Activated B cell treated with CpG ODN at 0.5 μM for 24 hours (primary cell): ENCODE measurements at places on chromosomes 2 and 18.

GRCh38 chr2:181646415-181646987 is 10.4 kb downstream of the CERKL start:
- no peak for DNase-seq

DNA sequence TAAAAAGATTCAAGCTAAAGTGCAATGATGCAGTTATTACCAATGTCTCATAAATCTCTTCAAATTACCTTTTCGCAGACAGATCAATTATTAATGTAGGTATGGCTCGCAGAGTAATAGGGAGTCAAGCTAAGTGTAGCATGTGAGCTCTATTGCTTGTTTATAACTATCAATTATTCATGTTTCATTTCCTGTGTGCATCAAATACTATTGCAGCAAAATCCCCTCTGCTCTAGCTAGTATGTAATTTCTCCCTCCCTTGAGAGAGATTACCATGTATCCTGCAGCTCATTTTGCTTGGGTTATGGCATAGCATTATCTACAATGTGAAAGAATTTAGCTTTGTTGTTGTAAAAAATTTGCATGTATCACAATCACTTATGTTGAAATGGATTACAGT is 65.6 kb upstream of the SCN1A start:
- DNase-seq: no peak

GRCh38 chr18:51711298-51711889 is 513.9 kb upstream of the MEX3C start:
- no peak for DNase-seq

GRCh38 chr2:168169097-168169745 is 78.2 kb downstream of the STK39 start:
- DNase-seq: no peak

- no peak for DNase-seq
These were observed 172.7 kb upstream of the ARL4C start for GRCh38 chr2:234669621-234670020.

GRCh38 chr2:208039376-208040110 is 14.2 kb upstream of the PLEKHM3 start:
- no peak for DNase-seq

DNA sequence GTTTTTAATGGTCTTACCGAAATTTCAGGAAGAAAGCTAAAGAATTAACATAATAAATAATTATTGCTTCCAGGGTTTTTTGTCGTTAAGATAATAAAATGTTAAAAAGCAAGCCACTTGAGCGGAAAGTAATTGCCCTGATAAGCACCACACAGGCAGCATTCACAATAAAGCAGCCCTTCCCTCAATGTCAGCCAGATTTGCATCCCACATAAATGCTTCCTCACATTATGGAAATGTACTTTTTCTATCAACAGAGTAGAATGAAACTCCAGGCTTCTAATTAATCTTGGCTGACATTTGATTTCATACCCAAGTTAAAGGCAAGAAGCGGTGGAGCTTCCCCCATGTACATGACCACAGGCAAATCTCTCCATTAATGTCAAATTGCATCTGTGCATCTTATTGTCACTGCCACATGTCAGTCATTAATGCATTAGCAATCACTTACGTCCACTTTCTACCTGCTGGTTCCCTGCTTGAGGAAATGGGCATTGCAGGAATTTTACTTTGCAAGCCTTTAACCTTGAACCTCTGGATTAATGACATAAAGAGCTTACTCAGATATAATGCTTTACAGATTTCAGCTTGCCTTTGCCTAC is 26.2 kb downstream of the PTPRM start:
- DNase-seq: no peak

- no peak for DNase-seq
These were observed 182.1 kb downstream of the MGAT5 start for GRCh38 chr2:134435936-134436335.

GRCh38 chr2:230262246-230262645 is 36.7 kb downstream of the SP140 start:
- DNase-seq: no peak

DNA sequence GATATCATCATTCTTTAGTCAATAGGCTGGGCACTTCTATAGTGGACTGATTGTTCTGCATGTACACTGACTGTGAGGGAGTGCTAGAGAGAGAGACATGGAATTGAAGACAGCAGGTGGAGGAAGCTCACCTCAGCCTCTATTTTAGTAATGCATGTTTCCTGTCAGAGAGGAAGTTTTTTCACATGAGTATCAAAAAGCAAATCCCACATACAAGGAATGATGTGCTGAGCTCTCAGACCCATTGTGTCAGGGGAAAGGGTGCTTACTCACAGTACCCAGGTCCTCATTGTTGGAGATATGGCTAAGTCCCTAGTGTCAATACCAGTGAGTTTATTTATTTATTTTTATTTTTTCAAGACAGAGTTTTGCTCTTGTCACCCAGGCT is 9.9 kb upstream of the CDK15 start:
- no peak for DNase-seq

DNA sequence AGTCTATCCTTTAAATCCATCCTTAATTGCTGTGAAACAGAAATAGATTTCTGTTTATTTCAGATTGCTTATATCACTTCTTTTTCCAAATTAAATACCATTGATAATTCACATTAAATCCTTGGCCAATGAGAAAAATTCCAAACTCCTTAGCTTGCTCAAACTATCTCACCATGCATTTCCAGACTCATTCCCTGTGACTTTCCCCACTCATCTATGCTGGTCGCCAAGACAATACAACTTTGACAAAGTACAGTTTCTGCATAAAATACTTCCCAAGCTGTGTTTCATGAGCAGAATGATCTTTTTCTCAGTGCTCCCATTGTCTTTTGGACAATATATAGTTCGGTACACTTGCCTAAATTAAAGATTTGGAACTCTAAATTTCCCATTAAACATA is 575.6 kb downstream of the CPS1 start:
- DNase-seq: no peak

GRCh38 chr18:52007105-52007504 is 332.9 kb upstream of the DCC start:
- DNase-seq: no peak

DNA sequence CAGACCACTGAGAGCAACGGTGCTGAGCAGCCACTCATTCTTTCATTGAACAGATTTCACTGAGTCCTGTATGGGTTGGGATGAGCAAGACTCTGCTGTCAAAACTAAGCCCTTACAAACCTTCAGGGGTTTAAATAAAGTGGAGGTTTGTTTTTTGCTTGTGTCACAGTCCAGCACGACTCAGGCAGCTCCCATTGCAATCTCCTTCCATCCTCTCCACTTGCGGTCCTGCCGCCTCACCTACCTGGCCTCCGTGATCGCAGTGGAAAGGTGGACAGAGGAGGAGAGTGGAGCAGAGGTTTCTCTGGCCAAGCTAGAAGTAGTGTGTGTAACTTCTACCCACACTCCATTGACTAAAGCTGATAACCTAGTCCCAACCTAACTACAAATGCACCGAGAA is 332.2 kb downstream of the ZNF516 start:
- DNase-seq: no peak

DNA sequence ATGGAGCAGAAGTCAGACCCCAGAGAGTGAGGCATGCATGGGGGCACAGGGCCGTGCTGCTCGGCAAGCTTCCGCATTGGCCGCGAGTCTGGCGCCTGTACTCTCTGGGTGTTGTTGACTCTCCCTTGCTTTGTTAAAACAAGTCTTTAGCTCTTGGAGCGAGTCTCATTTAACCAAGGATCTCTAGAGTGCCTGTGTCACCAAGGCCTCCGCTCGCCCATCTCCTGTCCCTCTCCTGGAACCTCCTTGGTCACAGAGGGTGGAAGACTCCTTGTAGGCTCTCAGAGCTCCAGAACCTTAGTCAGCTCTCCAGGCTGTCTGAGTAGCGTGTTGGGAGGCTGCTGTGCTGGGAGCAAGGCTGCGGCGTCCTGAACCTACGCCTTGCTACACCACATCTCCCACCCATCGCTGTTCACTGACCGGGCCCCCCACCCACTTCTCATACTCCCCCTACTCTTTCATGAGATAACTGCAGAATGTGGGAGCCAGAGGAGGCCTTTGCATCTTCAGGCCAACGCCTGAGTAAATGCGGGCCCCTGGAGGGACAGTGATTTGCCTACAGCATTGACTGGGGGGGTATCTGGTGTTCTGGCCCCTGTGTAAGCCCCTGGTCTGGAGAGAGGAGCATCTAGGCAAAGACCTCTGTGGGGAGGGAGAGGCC is 66.1 kb downstream of the CIB4 start:
- no peak for DNase-seq

DNA sequence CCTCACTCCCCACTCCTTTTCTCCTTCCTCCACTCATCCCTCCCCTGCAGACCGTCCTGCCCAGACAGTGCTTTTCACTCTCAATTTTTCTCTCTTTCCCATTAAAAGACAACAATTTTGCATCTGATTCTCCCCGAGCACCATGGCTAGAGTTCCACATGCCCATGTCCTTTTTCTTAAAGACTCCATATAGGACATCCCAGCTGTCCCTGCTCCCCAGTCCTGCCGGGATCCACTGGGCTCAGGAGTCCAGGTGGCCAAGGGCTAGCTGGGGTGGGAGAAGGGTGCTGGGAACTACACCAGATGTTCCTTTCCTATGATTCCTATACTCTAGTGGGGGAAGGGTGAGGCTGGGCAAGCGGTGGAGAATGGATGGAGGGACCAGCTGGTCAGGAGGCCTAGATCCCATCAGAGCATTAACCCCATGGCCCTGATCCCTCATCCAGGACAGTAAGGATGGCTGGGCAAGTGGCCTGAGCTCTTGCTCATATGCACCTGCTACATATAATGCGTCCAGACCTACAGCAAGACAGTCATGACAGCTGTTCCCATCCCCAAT is 52.8 kb upstream of the RMDN2 start:
- no peak for DNase-seq

DNA sequence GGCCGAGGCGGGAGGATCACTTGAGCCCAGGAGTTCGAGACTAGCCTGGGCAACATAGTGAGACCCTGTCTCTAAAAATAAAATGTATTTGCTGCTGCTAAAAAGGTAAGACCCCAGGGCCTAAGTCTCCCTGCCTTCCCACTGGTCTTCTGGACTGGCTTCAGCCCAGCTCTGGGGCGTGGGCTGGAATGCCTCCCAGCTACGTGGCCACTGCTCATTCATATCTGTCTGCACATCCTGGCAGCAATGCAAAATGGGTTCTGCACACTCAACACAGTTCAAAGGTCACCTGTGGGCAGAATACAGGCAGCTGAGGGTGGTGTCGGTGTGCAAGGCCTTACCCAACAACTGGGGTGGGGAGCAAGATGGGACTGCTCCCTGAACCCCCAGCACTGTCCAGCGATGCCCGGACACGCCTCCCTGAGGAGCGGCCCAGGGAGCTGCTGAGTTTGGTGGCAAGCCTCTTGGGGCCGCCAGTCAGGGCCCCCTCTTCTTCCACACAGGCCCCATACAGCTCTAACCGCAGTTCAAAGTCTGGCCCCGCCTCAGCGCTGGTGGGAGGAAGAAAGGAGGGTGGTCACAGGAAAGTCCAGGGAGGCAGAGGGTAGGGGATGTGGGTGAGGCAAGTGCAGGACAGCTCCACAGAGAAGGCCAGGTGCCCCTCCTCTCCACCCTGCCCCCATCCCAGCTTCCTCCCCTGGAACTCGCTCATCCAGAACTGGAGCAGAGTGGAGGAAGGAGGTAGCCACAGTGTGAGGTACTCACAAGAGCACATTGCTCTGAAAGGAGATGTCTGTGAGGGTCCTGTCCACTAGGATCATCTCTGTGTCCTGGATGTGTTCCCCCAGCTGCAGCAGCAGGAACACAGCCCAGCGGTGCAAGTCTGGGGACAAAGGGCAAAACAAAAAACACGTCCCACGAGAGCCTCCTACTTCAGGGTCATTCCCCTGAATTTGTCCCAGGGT is 8.2 kb downstream of the WDR54 start:
- DNase-seq: no peak

- DNase-seq: no peak
These were observed 1397.6 kb upstream of the DDX18 start for GRCh38 chr2:116416731-116417377.

GRCh38 chr2:198630384-198630783 is 826.0 kb downstream of the PLCL1 start:
- DNase-seq: no peak

- no peak for DNase-seq
These were observed 199.3 kb upstream of the MYT1L start for GRCh38 chr2:2530334-2530733.

DNA sequence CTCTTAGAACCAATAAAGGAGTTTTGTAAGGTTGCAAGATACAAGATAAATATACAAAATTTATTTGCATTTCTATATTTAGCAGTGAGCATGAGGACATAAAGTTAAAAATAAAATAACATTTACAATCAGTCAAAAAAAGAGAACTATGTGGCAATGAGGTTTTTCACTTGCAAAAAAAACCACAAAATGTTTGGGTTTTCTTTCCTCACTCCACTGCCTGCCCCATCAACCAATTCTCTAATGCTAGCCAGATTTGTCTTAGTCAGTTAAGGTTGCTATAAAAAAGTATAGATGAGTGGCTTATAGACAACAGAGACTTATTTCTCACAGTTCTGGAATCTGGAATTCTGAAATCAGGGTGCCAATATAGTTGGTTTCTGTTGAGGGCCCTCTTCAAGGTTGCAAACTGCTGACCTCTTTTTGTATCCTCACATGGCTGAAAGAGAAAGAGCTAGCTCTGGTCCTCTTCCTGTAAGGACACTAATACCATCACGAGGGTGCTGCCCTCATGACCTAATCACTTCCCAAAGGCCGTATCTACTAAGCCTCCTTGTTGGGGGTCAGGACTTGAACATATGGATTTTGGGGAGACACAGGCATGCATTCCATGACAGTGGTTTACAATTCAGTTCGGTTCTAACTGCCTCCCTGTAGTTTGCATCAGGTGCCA is 566.2 kb downstream of the GALR1 start:
- DNase-seq: no peak

DNA sequence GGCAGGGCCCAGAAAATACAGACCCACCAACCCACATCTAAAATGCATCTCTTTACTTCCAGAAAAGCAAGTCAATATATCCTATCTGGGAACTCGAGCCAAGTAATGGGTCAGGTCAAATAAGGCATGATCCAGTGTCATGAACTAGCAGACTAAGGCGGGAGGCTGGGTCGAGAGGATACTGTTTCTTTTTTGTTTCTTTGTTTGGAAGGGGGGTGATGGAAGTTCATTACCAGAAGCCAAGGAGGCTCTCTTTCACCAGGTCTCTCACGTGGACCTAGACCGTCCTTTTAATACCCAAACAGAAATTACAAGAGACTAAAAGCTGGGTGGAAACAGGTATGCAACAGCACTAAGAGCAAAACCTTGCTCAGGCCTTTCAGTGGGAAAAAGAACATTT is 108.3 kb downstream of the HDAC4 start:
- DNase-seq: no peak

DNA sequence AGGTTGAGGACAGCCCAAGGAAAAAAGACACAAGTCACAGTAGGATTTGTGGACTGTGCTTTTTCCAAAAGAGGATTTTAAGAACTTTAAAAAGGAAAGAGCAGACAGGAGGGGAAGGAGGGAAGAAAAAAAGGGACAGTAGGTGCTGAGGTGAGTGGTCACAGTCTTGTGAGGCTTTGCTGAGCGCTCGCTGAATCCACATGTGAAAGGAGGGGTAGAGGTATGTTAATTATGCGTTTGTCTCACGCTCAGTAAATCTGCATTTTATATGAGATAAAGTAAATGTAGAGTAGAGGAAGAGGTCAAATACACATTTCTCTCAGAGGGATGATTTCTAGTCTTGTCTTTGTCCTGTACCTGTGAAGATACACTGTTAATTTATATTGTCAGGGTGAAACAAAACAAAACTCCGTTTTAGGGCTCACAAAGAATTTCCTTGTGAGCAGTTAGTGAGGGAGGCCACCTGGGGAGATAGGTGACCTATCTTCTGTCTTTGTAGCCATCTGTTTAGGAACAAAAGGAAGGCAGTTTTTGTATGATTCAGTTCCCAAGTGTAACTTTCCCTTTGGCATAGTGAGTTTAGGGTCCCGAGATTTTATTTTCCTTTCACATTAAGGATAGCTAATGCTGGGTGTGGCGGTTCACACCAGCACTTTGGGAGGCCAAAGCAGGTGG is 25.3 kb downstream of the GNAL start:
- DNase-seq: no peak
